ENCODE measurements at places on chromosomes 3 and 15. TPM values are rescaled to one million over a fixed set of nuclear protein-coding genes. Genes with fewer than 3 reads are reported as not detected.

GRCh38 chr3:13479332-13479581 is 849 bp upstream of the HDAC11 start:
- no peak for DNase-seq

DNA sequence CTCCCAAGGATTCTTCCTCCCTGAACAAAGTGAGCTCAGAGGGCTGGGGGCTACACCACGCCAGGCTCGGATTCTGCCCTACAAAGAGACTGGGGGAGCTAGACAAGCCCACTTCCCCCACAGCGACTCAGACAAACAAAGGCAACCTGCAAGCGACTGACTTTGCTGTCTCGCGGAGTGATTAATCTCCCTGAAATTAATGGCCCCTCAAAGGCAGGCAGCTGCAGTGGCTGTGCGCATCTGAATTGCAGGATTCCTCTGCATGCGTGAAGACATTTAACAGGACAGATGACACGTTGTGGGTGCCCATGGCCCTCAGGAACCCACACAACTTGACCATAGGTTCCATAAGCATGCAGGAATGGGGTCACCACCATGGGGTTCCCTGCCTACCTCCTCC is 18.4 kb downstream of the CTXND1 start:
- no peak for DNase-seq

GRCh38 chr15:58498821-58499580 is 67.2 kb downstream of the LIPC start:
- no peak for DNase-seq

GRCh38 chr15:33150431-33150941 is 44.0 kb downstream of the FMN1 start:
- DNase-seq = no peak

GRCh38 chr3:17935222-17935621 is 192.8 kb upstream of the TBC1D5 start:
- no peak for DNase-seq

DNA sequence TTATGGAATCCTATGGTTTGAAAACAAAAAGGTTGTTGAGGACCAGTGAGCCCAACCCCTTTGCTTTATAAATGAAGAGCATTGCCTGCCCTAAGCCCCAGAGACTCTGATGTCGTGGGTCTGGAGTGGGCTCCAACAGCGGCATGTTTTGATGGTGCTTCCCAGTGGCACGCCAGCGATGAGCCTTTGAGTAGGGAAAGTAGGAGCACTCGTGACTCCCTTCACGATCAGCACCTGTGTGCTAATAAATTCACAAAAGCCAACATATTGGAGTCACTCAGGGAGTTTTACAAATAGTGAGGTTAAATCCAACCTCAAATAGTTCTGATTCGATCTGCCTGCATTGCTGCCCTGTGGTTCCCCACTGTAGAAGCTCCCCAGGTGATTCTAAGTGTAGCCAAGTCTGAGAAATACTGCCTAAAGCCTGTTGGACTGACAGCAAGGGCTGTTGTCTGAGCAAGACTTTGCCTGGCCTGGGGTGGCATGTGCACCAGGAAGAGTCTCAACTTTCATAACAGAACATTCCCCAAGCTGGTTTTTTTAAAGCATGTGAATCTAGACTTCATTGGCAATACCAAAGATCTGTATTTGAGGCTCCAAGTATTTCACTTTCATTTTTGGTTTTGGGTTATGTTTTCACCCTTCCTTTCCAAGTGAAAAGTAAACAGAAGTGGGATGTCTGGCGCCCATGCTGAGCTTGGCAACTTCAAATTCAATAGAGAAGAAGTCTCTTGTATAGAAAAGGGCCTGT is 9.9 kb downstream of the CCR5 start:
- DNase-seq = no peak

GRCh38 chr3:52405601-52406110 is 39.2 kb downstream of the SEMA3G start:
- DNase-seq = no peak

DNA sequence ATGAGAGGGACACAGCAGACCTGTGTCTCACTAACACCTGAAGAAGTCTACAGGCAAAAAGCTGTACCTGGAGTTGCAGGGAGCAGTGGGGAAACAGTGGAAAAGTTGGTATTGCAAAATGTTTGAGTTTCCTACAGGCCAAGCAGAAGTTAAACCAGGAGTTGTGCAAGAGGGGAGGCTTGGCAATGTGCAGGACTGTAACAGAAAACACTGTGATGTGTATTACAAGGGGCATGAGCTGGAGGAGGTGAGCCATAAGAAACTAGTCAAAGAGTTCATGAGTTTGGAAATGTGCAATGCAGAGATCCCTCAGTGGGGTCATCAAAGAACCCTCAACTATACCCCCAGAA is 47.1 kb upstream of the SERPINI2 start:
- no peak for DNase-seq

DNA sequence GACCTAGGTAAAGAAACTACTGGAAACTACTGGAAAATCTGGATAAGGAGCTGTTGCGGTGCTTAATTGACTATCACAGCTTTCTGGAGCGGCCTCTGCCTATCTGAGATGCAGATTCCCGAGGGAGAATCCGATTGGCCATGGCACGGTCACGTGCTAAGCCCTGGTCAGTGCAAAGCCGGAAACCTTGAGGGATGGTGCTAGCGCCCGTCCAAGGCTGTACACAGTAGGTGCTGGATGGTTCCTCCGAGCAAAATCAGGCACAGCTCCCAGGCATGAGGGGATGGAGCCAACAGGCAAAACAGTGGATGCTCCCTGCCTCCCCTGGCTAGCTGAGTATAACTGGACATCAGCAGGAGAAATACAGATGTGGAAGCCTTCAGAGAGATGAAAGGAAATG is 238.7 kb upstream of the HES1 start:
- peak; percentile 54 for DNase-seq

- no peak for DNase-seq
Measured at GRCh38 chr15:33098094-33099058, 96.1 kb downstream of the FMN1 start.

The SPTSSB gene
- total RNA-seq = 242 TPM

The PLA2G4E gene
- total RNA-seq = 0.34 TPM

The GOLGA8T gene
- total RNA-seq = not detected

The NPAP1 gene
- 2.2 TPM for total RNA-seq

The ANKRD34C gene
- total RNA-seq = not detected
